Sciatic nerve (tissue), 2 donors: ENCODE measurements at places on chromosomes 12 and 14.
A peak's percentile ranks its signal among the peaks of the same experiment; 100 is the strongest.

DNA sequence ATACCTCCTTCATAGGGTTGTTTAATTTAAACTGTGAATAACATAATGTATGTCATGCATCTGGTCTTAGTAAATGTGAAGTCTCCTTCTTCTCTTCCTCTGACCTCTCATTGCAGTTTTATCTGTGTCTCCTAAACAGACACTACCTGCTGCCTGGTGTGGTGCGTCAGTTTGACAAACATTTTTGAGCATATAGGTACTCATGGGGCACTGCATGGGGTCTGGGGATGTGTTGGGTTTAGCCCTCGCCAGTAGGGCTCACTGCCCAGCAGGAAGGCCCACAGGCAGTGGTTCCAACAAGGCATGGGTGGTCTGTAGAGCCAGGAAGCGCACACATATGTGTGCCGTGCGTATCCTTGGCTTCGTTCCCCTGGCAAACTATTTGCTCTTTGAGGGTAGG is 3.0 kb upstream of the CEBPE start:
- DNase-seq: no peak

DNA sequence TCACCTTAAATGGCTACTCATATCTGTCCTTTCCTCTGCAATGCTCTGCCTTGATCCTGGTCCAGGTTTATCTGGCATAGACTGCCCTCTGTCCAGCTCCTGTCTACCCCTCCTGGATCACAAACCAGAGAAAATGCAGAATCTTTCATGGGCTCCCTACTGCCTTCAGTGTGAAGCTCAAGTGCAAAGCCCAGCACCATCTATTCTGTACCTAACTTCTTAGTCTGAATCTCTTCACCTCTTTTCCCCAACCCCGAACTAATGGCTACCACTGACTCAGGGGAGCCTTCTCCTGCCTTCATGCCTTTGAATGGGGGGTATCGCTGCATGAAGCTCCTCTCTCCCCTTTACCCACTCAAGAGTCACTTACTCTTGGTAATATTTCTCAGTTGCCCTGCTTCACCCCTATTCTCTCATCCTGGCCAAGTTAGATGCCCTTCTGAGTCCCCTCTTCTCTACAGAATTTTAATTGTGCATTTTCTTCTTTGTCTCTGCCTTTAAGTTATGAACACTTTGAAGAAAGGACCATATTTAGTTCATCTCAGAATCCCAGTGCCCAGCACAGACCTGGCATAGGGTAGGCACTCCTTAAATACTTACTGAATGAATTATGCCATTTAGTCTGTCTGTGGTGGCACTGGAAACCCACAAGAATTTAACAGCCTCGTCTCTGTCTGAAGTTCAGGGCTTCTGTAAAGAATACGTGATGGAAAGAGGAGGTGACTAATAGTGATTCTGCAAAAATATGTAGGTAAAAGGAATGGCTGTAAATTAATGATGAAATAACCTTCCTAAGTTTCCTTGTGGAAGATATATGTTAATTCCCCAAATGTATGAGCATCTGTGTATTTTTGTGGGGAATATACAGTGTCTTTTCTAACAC is 191.3 kb upstream of the AMIGO2 start:
- no peak for DNase-seq

DNA sequence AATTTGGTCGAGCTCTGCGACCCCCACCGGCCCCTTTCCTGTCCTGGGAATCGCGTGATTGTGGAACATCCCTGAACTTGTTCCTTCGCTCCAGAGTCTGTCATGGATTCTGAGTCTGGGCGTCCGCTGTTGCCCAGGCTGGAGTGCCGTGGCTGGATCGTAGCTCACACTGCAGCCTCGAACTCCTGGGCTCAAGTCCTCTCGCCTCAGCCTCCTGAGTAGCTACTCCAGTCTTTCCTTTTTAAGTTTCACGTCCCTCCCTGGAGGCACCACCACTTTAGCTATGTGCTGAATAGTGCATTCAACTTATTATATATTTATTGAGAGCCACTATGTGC is 698 bp downstream of the ACOT6 start:
- DNase-seq: no peak

- no peak for DNase-seq
These were observed 80.2 kb downstream of the BAZ1A start for GRCh38 chr14:34794941-34795340.

DNA sequence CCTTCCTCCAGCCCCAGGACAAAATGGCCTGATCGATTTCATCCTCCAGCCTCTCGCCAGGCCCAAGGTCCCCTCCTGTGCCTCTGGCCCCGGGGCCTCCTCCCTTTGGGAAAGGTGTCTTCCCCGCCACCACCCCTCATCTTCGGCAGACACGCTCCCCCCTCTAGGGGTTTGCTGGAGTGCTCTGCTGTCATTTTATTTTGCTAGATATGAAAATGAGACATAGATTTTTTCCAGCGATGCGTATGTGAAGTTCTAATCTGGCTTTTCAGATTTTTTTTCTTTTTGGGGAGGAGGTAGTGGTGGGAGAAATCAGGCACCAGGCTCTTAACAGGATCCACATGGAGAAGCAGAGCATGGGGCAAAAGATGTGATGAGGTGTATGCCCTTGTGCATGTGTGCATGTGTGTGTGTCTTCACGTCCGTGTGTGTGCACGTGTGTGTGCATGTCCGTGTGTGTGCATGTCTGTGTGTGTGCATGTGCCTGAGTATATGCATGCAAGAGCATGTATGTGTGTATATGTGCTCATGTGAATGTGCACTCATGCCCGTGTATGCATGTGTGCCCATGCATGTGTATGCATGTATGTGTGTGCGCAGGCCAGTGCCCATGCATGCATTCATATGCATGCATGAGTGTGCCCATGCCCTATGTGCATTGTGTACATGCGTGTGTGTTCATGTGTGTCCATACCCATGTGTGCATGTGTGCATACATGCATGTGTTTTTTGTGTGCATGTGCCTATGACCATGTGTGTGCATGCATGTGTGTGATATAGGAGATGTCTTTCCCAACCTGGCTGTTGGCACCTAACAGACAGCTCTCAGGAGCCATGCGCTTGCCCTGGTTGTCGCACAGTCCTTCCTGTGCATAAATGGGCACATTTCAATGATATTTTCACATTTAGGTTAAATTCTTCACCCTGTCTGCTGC is 203.0 kb downstream of the RBM19 start:
- DNase-seq: no peak

DNA sequence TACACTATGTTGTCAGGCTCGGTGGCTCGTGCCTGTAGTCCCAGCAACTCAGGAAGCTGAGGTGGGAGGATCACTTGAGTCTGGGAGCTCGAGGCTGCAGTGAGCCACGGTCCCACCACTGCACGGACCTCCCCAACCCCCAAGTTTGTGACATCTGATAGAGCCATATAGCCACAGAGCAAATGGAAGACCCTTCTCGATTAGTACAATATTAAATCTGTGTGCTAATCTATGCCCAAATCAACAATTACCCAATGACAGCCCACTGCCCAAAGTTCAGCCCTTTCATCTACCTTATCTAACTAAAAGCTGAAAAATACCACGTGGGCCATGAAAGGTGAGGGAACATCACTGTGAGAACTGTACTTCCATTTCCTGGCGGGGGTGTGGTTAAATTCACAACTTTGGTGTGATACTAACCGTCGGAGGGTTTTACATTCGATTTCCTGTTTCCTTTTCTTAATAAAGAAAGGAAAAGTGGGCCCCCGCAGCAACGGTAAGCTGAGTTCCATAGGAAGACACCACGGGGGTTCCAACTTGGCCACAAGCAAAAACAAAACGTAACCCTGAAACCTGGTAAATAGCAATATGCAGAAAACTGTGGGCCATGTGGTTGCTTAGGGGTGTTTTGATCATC is 31.2 kb upstream of the FOS start:
- no peak for DNase-seq

DNA sequence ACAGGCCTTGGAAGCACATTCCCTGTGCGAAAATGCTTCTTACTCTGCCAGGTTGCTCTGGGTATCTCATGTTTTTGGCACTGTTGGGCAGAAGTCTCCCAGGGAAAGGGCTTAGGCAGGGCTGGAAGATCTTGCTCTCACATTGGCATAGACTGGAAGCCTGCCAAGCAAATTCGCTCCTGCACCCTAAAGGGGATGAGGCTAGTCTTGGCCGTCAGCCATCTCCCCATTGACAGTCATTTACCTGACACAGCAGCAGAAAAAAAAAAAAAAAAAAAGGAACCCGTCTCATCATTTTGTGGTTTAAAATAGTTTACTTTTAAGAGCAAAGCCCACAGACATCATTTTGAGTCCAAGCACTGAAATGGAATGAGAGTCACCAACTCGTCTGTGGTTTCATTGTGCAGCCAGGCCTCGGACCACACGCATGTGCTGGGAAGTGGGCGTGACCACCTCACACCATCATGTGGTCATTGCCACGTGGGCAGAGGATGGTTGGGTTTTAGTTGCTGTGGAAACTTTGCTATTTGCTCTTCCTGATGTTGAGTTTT is 84.8 kb downstream of the NRXN3 start:
- no peak for DNase-seq

- no peak for DNase-seq
These were observed 26.3 kb upstream of the TCP11L2 start for GRCh38 chr12:106276032-106276740.

- no peak for DNase-seq
These were observed 6.7 kb upstream of the NCOR2 start for GRCh38 chr12:124573839-124574786.

- no peak for DNase-seq
These were observed 65.6 kb upstream of the YARS2 start for GRCh38 chr12:32821293-32821692.

DNA sequence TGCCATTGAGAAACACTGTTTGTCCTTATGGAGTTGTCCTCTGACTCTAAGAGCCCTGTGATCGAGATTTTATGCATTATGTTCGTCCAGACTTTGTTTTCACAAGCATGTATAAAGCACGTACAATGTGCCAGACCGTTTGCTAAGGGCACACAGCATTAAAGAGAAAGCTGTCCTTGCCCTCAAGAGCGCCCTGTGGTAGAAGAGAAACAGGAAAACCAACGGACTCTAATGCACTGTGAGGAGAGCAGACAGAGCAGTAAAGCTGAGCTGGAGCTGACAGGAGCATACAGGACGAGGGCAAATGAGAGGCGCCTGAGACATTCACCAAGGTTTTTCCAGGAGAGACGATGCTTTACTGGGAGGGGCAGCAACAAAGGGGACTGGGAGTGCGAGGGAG is 66.2 kb upstream of the OVCH1 start:
- DNase-seq: no peak

- peak; percentile 91 for DNase-seq
These were observed at the start of gene ACTN1 for GRCh38 chr14:68979021-68979721. Gene ACTN1, minus strand, starts transcription at chr14:68979302. Its CDS starts 246 bp downstream, at chr14:68979056.

GRCh38 chr12:81403348-81403747 is 325.5 kb downstream of the ACSS3 start:
- DNase-seq: no peak

- DNase-seq: no peak
These were observed 91.1 kb downstream of the FBXL14 start for GRCh38 chr12:1503281-1503711.

GRCh38 chr14:54776361-54777001 is 126.1 kb downstream of the GCH1 start:
- DNase-seq: no peak

DNA sequence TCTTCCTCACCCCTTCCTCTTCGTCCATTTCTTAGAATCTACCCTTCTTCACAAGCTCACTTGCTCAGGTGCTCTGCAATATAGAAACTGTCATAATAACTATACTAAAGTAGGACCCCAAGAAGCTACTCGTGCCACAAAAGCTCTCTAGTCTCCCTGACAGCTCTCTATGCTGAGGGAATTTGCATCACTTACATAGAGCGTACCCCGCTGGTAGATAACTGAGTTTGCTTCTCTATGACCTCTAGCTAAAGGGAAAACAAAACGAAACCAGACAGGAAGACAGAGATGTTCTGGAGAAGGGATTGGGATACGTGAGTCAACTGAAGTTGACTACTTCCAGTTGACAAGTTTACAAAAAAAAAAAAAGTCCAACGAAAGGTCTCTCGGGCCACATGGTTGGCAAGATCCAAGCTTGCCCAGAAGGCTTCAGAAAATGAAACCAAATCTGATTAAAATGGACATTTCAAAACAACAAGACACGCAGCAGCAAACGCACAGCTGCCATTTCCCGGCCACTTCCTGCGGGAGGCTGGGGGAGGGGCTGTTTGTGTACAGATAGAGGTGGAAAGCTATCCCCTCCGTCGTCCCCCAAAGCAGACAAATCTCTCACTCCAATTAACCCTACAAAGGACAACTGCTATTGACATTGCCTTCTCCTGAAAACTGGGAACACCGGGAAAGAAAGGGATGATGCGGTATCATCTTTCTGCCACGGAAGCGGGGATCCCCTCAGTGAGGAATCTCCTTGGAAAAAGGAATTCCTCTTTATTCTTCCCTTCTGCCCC is 1.3 kb downstream of the BAZ2A start:
- peak; percentile 82 for DNase-seq

DNA sequence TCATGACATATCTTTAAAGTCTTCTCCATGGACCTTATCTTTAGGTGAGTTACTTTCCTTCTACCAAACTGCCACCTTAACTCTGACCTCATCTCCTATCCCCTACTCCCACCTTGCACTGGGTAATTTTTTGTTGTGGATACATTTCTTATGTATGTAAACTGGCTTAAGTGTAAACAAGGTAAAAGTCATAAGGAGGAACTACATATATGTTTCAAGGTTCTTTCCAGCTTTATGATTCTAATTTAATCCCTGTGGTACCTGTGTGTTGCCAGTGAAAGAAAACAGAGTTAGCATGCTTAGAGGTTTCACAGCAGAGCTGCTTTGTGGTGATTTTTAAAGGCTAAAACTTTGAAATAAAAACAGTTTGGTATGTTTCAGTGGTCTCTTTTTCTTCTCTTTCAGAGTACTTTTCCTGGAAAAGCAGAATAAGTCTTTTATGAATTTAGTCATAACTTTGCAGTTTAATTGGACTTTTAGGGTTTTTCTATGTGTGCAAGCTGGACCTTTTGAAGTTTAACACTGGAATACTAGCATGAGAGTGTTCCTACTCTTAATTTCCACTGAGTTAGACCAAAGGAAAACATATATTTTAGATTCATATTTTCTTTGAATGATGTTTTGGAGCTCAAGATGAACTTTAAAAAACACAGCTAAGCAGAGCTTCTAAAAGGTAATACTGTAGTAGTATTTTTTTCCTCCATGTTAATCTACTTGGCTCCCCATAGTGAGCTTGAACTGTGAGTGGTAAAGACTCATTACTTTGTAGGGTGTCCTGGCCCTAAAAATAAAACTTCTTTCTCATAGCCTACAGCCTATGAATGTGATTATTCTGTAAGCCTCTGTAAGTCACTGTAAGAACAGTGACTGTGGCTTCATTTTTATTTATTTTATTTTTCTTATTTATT is 105.4 kb downstream of the FUT8 start:
- no peak for DNase-seq

DNA sequence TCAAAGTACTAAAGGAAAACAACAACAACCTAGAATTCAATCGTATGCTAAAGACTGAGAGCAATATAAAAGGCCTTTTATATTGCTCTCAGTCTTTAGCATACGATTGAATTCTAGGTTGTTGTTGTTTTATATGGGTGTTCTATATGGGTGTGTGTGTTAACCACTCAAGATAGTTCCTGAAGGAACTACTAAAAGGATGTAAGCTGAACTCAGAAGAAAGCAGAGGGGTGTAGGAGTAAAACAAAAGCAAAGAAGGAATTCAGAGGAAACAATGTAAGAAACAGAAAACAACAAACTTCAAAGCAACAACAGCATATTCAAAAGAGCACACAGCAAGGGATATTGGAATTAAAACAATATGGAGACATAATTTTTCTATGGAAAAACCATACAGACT is 5.4 kb downstream of the ZNF891 start:
- no peak for DNase-seq

GRCh38 chr12:63406781-63407180 is 255.8 kb upstream of the AVPR1A start:
- DNase-seq: no peak
